ENCODE measurements at places on chromosomes 12 and 14.
A peak's percentile ranks its signal among the peaks of the same experiment; 100 is the strongest.

GRCh38 chr12:125267114-125267513 lies 201.9 kb downstream of the AACS start:
- no peak for DNase-seq

- peak; percentile 28 for DNase-seq
Measured at GRCh38 chr12:62799766-62800406, 135.1 kb downstream of the PPM1H start.

DNA sequence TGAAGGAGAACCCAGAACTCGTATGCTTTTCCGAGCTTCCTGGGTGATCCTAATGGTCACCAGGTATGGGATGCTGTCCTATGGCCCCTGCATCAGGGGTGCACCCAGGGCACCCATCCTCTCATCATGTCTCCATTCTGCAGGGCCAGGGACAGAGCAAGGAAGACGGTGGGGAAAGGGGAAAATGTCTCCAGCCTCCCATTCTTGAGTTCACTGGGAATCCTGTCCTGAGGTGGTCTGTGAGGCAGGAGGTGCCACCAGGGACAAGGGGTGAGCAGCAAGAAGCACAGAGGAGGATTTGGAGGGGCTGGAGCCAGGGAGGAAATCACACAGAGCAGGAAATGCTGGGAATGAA lies 14.9 kb upstream of the SLC6A12 start:
- DNase-seq = no peak

- DNase-seq = no peak
Measured at GRCh38 chr12:90211017-90211416, 502.4 kb upstream of the ATP2B1 start.

DNA sequence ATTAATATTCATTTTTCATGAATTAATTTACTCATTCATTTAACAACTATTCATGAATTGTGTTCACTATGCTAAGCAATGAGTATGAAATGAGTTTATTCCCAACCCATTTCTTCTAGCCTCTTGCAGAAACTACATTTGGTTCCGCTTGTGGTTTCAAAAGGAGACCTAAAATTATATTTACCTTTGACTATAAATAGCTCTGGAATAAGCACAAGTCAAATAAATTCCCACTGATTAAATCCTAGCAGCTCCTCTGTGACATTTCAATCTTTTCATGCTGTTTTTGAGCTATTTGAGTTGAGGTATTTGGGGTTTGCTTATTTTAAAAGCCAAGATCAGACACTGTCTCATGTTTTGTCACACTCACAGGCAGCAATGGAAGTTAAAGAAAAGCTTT lies 46.9 kb downstream of the DUSP6 start:
- DNase-seq = no peak

DNA sequence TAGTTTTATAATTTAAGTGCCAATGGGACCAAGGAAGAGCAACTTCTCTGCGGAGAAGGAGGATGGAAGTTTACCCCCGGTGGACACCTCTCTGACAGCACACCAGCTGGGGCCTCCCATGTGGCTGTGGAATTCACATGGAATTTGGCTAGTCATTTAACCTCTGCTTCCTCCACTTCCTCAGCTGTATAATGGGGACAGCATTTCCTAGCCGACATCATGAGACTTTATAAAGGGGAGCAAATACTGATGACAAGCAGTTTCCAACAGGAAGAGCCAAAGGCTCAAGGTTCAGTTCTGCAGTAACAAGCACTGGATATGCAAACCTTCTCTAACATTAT lies 7.5 kb downstream of the DUSP6 start:
- no peak for DNase-seq

GRCh38 chr12:94849411-94849976 lies 154.0 kb downstream of the NDUFA12 start:
- DNase-seq = peak; percentile 47

DNA sequence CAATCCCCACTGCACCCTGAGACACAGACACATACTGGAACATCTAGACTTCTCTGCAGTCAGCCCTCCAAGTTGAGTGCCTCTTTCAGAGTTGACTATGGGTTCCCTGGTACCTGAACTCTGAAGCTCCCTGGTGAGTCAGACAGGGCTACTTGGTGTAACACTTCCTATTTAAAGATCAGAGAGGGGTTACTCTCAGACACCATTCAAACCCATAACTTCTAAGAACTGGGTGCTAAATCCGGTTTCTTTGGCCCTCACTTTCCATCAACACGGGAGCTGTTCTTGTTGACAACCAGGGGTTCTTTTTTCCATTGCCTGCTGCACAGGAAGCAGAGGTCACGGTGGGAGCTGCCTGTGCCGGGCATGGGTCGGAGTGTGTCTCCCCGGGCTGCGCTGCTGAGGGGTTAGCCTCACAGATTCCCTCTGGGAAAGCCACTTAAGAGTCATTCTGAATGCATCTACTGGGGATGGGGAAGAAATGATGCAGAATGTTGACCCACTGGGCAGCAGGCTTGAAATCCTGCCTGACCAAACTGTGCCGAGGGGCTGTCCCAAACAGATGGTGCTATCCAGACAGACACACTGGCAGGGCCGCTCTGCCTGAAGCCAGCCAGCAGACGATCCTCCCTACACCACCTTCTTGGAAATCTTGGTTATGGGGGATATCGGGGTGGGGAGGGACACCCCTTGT lies 74.1 kb downstream of the PITPNM2 start:
- DNase-seq = no peak

- no peak for DNase-seq
Measured at GRCh38 chr12:52338241-52338960, 17.2 kb upstream of the KRT83 start.

GRCh38 chr14:54785778-54786770 lies 116.6 kb downstream of the GCH1 start:
- no peak for DNase-seq

DNA sequence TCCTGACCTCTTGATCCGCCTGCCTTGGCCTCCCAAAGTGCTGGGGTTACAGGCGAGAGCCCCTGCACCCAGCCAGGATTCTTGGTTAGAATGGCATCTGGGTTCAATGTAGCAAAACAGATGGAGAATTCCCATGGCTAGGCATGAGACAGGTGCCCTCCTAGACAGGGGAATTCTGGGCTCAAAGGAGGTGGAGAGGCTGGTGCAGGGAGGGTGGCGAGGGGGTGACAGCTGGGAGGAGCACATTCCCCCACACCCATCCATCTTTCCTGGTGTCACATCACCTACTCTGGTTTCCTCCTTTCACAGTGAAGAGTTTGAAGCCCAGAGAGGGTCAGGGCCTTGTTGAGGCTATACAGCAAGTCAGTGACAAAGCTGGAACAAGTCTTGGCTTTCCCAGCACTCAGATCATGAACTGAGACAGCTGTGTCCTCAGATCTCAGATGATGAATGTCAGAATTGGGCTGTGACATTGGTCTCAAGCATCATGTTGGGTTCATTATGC lies 2.8 kb downstream of the SERPINA1 start:
- no peak for DNase-seq

GRCh38 chr12:89825591-89826449 lies 117.2 kb upstream of the ATP2B1 start:
- no peak for DNase-seq

- no peak for DNase-seq
Measured at GRCh38 chr12:64655141-64655540, 44.8 kb downstream of the RASSF3 start.

GRCh38 chr12:38490941-38491340 lies 174.4 kb downstream of the ALG10B start:
- no peak for DNase-seq

GRCh38 chr12:67774983-67775587 lies 126.5 kb downstream of the DYRK2 start:
- DNase-seq = no peak

- no peak for DNase-seq
Measured at GRCh38 chr12:32917094-32917611, 20.6 kb upstream of the PKP2 start.

GRCh38 chr12:26134540-26134939 lies 9.7 kb upstream of the BHLHE41 start:
- DNase-seq = no peak

DNA sequence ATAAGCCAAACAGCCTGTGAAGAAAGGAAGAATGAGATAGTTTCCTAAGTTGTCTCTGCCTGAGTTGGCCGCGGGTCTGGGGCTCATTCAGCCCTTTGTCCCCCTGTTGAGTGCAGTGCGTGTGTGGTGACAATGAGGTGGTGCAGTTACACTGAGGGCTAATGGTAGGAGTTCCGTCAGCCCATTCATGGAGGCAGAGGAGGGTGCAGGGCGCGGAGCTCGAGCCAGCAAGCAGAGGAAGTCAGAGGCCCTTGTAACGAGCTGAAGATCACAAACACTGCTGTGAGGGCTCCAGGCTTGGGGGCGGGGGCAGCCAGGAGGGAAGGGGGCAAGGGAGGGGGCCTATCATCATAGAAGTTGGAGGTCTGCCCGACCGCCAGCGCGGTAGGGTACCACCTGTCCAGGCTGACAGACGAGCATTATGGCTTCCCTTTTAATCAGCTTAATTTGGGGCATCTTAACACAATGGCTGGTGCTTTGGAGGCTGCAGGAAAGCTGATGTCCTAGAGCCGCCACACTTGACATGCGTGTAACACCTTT lies 20.5 kb downstream of the CCND2 start:
- DNase-seq = peak; percentile 8

GRCh38 chr14:24789378-24789884 lies 155.4 kb upstream of the GZMB start:
- DNase-seq = no peak

- DNase-seq = peak; percentile 55
Measured at GRCh38 chr14:92880851-92881250, 42.1 kb upstream of the CHGA start.

GRCh38 chr12:105980085-105980484 lies 158.7 kb downstream of the NUAK1 start:
- DNase-seq = no peak

- DNase-seq = no peak
Measured at GRCh38 chr12:53870117-53870516, 68.5 kb upstream of the HOXC13 start.

GRCh38 chr12:9794484-9795093 lies 32.7 kb upstream of the KLRF1 start:
- no peak for DNase-seq

GRCh38 chr14:90301668-90302090 lies 30.1 kb downstream of the NRDE2 start:
- DNase-seq = no peak

DNA sequence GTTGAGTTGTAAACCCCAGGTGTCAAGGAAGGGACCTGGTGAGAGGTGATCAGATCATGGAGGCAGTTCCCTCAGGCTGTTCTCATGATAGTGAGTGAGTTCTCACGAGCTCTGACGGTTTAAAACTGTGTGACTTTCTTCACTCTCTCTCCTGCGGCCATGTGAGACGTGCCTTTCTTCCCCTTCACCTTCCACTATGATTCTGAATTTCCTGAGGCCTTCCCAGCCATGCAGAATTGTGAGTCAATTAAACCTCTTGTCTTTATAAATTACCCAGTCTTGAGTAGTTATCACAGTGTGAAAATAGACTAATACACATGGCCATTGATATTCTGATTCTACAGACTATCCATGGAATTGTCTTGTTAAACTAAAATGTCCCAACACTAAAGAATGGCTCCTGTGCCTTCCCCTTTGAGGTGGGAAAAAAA lies 85.6 kb downstream of the SLC2A13 start:
- no peak for DNase-seq

- DNase-seq = no peak
Measured at GRCh38 chr12:84875241-84875640, 37.4 kb downstream of the SLC6A15 start.

GRCh38 chr12:16555630-16556029 lies 50.3 kb downstream of the LMO3 start:
- DNase-seq = peak; percentile 21

GRCh38 chr12:75571204-75571603 lies 59.8 kb upstream of the KRR1 start:
- DNase-seq = no peak

- no peak for DNase-seq
Measured at GRCh38 chr14:92997343-92998061, 74.6 kb downstream of the CHGA start.

GRCh38 chr12:67958187-67958586 lies 31.1 kb upstream of the IFNG-AS1 start:
- DNase-seq = no peak

DNA sequence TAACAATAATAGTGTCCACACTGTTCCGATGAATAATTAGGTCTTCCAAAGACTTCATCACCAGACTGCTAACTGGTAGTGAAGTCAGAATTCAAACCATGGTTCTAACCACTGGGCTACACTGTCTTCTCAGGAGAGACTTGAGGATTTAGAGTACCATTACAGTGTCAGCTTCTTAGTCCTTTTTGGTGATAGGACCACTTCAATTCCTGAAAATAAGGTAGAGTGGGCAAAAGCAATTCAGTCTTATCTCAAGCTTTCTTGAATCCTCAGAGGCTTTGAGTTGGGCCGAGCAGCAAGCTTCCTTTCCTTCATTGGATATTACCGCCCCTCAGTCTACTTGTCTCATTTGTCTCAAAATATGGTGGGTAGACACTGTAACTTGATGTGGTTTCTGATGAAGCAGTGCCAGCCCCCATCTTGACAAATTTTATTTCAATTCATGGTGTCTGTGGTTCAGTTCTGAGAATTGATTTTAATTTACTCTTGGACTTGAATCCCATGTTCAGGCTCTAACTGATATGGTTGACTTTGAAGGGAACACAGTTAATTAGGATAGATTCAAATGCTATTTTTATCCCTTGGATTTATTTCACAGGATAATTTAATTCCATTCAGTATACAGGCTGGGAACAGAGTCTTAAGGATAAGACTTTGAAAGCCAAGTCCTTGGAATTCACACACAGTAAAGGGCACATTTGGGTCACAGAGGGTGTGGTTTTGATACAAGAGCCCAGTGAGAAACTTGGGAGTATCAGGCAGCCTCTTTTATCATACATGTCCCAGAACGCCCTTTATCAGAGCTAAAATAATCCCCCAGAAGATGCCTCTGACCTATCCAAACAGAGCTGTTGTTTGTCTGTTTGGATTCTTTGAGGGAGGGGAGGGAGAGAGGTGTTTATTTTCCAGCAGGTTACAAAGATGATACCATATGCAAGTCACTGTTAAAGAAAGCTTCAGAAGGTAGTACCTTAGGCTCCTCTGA lies 167.3 kb downstream of the PRKCH start:
- DNase-seq = no peak

DNA sequence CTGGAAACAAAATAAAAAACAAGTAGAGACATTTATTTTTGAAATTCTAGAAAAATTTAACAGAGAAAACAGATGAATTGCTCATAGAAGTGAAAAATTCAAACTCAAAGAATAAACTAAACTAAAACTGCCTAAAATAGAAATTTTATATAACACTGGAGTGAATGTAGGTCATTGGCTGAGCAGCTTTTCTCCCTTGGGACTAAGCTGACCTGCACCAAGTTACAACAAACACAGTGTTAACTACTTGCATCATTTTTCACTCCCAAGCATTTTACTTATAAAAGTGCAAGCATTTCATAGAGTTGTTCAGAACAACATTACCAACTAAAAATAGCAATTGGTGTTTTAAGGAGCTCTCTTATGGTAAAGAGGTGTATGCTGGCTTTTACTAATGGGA lies 298.1 kb downstream of the MED13L start:
- no peak for DNase-seq
